Effector CD8-positive, alpha-beta T cell (primary cell): ENCODE measurements at places on chromosomes 3 and 15.

DNA sequence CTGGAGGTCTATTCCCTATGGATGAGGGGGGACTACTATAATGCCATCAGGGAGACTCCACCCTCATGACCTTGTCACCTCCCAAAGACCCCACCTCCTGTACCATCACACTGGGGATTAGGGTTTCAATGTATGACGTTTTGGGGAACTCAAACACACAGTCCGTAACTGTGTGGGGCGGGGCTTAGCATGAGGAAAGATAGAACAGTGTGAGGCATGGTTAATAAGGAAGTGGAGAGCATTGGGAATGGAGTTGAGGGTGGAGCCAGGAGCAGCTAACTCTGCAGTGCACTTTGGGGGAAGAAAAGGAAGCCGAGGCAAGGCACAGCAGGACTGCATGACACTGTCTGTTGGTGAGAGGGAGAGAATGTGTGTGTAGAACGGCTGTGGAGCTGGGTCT lies 90.9 kb upstream of the AGBL1 start:
- no peak for DNase-seq

DNA sequence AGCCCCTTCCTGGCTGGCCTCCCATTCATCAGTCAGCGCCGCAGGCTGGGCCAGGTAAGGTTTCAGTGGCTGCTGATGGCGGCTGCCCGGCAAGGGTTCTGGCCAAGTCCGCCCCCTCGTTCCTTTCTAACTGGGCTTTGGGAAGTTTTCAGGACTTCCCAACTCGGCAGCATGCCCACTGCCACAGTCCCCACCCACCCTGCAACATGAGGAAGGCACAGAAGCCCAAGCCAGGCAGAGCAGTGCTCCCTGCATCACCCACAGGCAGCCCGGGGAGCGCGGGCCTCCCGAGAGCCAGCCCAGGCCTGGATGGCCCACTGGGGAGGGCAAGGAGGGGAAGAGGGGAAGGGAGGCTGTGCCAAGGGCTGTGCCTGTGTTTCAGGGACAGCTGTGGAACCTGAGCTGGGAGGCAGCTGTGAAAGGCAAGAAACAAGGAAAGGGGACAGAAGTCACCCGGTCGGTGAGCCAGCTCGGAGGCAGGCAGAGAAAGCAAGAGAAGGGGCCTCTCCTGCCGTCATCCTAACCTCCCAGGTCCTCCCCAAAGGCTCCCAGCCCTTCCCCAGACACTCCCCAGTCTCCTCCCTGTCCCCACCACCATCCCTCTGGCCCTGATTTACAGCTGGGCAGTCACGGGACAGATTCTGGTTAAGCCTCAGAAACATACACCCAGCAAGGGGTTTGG lies 73.9 kb downstream of the CPN2 start:
- DNase-seq, result no peak

DNA sequence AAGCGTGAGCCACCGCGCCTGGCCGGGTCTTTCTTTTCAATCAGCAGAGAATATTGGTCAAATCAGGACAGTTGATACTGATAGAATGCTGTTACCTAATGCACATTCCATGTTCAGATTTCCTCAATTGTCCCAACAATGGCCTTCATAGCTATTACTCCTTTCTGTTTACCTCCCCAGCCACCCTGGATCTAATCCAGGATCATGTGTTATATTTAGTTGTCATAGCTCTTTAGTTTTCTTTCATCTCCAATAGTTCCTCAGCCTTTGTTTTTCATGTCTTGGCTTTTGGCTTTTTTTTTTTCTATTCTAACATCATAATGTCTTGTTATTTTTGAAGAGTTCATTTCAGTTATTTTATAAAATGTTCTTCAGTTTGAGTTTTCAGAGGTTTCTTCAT lies 14.6 kb downstream of the USP3 start:
- DNase-seq, result no peak

DNA sequence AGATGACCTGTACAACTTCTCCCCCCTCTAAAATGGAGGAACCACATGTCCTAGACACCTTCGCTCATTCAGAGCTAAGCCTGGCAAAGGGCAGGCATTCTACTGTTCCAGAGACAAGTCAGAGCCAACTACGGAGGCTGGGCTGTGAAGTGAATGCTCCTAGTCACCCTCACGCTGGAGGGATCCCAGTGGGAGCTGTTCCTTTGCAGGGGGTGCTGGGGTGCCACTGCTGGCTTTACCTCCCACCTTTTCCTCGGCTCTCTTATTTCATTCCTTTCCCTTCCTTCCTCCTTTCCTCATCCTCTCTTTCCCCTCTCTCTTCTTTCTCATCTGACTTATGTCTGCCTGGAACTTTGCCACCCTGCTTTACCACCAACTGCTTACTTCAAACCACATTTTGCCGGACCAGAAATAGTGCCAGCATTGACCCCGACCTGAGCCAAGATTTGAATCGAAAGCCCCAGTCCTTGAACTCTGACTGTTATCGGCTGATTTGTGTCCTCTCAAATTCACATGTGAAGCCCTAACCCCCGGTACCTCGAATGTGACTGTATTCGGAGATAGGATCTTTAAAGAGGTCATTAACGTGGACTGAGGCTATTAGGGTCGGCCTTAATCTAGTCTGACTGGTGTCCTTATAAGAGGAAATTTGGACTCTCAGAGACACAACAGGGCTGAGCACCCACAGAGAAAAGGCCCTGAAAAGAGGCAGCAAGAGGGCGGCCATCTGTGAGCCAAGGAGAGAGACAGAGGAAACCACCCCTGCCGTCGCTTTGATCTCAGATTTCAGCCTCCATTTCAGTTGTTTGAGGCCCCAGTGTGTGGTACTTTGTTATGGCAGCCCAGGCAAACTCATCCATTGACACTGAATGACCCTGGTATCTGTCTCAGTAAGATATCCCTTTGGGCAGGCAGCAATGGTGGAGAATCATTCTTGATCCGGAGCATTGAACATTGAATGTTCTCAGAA lies 31.3 kb upstream of the TBC1D21 start:
- no peak for DNase-seq

DNA sequence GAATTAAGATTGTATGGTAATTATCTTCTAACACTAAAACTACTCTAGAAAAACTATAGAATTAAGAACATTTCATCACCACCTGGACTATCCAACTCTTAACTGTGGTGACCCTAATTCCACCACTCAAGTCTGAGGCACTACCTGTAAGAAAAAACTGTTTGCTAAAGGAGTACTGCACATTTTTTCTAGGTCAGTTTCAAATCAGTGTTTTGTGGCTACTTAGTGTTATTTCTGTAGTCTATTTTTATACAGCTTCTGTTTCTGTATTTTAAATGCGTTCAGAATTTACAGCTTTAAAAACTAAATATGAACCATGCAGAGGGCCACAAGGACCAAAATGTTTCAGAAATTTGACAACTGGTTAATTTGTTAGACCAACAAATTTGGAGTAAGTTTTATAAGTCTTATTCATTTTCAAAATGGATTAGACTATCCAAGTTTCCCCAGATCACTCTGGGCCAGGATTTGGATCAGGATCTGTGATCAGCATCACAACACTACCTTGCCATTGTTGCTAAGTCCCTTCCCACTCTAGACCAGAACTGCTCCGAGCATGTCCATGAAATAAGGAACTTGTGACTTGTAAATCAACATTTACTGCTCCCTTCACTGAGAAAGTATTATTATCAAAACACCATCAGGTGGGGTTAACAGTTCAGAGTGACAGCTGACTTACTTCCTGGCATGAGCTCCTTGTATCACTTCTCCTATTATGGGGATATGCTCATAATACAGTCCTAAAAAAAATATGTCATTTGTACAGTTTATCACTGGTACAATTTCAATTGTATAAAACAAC lies 8.6 kb downstream of the GLT8D1 start:
- no peak for DNase-seq

DNA sequence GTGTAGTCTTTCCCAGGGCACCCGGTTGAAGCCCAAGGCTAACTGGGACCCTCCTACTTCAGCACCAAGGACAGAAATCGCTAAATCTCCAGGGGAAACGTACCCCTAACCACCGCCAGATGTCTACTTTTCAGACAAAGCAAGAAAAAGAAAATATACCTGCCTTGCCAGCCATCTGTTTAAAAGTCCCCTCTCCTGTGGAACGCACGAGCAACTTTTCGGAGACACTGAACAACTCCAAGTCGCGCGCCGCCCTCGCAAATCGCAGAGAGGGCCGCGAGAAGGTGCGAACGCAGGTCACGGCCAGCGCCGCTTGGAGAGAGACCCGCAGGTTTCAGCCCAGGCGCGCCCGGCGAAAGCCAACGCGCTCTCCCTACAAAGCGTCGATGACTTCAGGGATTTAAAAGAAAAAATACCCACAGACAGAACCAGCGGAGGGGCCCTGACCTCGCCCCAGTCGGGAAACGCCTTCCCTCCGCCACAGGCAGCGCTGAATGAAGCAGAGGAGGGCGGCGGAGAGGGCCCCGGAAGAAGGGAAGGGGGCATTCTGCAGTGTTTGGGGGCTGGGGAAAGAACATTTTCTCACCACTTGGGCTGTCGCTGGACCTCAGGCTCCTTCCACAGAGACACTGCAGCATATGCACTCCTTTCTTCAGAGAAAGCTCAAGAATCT lies 213.1 kb downstream of the FGF12 start:
- DNase-seq, result no peak

GRCh38 chr3:196120291-196120951 lies 38.5 kb upstream of the TFRC start:
- DNase-seq, result no peak

GRCh38 chr3:179697736-179698332 lies 45.0 kb downstream of the USP13 start:
- no peak for DNase-seq

- DNase-seq, result no peak
Observed at GRCh38 chr3:58665405-58665804, 1.2 kb downstream of the FAM3D start.

DNA sequence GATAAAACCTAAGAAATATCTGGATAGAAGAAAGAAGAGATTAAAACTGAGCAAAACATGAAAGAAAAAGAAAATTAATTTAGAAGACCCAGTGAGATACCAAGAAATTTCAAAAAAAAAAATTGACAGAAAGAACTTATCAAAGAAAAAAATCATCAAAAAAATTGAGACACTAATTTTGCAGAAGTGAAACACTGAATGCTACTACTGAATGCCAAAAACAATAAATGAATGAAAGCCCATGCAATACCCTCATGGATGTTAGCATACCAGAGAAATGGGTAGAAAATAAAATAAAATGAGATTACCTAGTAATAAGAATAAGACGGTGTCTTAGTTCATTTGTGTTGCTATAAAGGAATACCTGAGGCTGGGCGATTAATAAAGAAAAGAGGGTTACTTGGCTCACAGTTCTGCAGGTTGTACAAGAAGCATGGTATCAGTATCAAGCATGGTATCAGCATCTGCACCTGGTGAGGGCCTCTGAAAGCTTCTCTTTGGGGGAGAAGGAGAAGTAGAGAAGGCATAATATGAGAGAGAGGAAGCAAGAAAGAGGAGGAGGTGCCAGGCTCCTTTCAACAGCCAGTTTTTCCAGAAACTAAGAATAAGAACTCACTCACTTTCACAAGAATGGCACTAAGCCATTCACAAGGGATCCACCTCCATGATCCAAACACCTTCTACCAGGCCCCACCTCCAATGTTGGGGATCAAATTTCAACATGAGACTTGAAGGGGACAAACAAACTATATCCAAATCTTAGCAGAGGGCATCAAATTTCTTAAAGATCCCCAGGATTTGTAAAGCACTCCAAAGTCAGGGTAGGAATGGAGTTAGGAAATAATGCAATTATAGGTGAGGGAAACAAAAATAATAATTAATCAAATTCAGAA lies 73.2 kb downstream of the BTLA start:
- DNase-seq, result no peak

DNA sequence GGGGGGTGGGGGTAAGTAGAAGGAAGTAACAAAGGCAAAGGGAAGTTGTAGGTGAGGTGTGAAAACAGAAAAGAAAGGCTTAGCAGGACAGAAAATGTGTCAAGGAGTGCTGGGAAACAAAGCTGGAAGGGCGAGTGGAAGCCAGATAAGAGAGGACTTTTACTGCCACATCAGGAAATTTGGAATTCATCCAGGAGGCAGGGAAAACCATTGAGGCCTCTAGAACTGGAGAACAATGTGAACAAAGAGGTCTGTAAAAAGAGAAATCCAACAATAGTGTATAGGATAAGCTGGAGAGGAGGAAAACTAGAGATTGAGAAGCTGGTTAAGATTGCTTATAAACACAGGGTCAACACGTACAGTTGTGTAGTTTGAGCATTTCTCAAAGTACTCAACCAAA lies 116.6 kb downstream of the NTRK3 start:
- DNase-seq, result no peak

DNA sequence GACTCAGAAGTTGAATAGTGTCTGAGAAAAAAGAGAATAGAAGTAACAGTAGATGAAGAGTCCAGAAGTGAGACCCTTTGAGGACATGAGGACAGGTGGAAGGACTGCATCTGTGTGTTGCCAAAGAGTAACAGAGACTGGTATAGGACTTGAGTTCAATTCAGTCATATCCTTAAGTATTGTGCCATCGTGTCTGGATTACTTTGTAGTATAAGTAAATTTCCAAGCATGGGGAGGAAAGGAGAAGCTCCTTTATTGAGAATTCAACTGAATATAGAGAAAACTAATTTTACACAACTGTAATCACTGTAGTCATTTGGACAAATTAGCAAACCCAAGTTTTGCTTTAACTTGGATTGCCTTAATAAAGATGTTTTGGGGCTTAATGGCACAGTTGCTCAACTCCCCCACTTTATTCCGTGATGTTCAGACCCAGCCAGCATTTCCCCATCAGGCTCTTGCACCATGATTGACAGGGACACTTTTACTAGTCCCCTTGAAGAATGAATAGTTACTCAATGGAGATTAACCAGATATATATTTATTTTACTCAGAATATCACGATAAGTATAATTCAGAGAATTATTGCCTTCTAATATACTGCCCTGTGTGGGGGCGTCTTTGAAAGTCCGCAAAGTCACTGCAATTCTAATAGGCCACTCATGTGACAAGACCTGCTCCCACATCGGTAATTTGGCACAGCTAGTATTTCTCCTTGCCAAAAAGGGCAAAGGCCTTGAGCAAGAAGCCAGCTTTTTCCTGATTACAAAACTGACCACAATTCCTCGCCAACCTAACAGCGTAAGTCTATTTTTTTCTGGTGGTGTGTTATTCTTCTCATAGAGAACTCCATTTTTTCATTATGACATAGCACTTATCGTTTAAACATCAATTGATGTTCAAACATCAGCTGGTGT lies 61.3 kb downstream of the PPARG start:
- DNase-seq, result no peak

DNA sequence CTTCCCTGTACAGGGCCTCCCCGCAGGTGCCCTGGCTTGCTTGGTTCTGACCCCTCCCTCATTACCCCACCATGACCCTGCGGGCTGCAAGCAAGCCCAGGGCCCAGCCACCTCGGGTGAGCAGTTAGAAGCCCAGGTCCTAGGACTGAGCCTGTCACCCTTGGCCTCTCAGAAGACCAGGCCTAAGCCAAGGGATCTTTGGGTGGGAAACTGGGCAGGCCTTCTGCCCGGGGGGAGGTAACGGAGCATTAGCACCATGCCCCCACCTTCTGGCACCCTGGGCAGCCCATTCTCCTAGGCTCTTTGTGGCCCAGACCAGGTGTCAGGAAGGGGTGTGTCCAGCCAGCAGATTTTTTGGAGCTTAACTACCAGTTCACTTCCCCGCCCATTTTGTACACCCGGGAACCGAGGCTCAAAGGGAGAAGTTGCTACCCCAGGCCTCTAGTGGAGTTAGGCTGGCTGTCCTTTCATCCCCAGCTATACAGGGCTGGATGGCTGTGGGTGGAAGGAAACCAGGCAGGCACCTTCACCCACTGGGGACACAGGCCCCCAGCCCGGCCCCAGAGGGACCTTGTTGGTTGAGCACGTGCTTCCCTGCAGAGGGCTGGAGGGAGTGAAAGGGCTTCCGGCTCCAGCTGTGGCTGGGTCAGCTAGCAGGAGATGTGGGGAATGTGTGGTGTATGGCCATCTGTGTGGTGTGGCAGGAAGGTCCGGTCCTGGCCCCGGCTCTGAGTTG lies 1.4 kb downstream of the CSK start:
- DNase-seq, result no peak
